Stimulated activated CD8-positive, alpha-beta memory T cell treated with anti-CD3 and anti-CD28 coated beads, Interleukin-4, amount 100 ng/mL, for 48 hours (primary cell): ENCODE measurements at places on chromosomes 16 and 17.

DNA sequence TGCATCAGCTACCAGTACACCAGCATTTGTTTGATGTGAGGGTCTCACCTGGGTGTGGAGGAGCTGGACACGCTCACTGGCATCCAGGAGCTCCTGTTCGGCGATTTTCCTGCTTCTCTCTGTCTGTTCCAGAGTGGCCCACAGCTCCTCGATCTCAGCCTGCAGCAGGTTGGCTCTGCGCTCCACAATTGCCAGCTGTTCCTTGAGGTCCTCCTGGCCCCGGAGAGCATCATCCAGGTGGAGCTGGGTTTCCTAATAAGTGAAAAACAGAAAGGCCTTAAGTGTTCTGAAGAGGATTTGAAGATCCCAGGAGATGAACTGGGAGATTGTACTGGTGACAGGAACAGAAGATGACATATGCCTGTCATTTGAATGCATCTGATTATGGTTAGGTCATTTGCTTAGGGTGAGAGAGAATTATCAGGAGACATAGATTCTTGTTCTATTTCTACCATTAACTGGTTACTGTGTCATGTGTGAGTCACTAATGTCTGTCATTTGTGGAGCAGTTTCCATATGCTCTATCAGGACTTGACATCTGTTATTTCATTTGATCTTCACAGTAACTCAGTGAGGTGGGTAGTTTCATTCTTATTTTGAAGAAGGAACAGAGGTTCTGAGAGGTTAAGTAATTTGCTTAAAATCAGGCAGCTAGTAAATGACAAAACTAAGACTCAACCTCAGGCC, 21.5 kb upstream of the MYH13 start:
- DNase-seq = no peak

GRCh38 chr17:61396586-61397085, 3.0 kb upstream of the TBX2 start:
- no peak for DNase-seq

- DNase-seq = no peak
These were observed 58.3 kb downstream of the USP32 start for GRCh38 chr17:60333628-60334031.

DNA sequence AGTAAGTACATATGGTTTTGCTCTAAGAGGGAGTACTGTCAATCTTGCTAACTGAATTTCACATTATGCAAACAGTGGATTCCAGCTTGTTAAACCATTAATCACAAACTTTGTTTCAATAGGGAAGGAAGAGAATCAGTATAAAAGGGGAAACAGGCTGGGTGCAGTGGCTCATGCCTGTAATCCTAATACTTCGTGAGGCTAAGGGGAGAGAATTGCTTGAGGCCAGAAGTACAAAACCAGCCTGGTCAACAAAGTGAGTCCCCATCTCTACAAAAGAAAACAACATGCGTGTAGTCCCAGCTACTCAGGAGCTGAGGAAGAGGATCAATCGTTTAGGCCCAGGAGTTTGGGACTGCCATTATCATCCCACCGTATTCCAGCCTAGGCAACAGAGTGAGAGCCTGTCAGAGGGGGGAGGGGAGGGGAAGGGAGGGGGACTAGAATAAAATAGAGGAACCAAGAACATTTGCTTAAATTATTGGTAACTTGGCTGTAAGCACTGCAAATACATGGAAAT, 65.7 kb downstream of the FBXL20 start:
- DNase-seq = no peak

DNA sequence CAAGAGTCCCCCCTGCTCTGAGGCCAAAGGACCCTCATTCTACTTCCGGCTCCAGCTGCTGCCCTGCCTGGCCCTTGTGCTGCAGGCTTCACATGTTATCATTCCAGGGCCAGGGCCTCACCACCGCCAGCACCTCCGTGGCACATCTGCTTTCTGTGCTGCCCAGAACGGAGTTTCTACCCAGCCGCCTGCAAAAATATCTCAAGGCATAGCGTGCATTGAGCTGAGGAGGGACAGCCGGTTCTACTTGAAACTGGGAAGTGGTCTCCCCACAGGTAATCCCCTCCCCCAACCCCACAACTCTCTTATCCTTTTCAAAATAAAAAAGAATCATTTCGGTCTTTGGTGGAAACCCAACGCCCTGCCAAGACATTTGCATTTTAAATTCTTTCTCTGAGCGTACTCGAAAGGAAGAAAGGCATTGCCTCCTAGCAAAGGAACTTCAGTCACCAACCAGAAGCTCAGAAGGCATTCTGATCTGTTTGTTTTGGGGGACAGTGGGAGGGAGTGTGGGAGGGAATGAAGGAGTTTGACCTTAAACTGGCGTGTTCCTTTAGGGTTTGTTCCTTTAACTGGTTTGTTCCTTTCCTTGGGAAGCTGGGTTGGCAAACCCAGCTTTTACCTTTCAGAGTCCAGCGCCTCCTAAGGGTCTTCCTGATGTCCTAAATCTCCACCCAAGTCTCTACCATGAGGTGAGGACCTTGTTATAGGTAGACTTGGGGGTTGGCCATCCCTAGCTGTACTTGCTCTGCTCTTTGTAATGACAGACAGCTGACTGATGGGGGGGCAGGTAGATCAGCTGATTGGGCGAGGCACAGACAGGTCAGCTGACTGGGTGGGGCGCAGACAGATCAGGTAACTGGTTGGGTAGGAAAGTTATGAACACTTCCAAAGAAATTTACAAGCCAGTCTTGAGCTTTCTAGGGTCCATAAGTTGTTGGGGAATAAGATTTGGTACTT, 33.4 kb upstream of the PIK3R6 start:
- peak; percentile 32 for DNase-seq

DNA sequence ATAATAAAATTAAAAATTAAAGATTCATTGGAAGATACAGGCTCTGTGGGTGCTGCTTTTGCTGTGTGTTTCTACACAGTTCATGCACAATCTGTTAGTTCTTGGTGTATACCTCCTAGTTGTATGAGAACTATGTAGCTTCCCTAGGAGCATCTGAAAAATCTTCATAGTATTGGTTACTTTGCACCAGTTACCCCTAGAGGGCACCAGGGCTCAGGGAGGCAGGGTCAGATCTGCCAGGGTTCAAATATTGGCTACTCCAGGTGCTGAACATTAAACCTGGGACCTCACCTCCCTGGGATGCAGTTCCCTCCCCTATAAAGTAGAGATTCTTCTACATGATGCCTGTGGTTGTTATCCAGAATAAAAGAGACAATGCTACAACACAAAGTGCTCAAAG, 583.0 kb upstream of the CDH11 start:
- DNase-seq = no peak

GRCh38 chr16:51276336-51276735, 125.3 kb upstream of the SALL1 start:
- DNase-seq = no peak

- DNase-seq = peak; percentile 76
These were observed 718 bp downstream of the ATP2A3 start for GRCh38 chr17:3963237-3964201.

- no peak for DNase-seq
These were observed 21.9 kb downstream of the MRM1 start for GRCh38 chr17:36623281-36623680.

GRCh38 chr17:67119102-67119501, 74.7 kb downstream of the CACNG1 start:
- no peak for DNase-seq

- no peak for DNase-seq
These were observed 35.7 kb downstream of the PECAM1 start for GRCh38 chr17:64354824-64355535.

DNA sequence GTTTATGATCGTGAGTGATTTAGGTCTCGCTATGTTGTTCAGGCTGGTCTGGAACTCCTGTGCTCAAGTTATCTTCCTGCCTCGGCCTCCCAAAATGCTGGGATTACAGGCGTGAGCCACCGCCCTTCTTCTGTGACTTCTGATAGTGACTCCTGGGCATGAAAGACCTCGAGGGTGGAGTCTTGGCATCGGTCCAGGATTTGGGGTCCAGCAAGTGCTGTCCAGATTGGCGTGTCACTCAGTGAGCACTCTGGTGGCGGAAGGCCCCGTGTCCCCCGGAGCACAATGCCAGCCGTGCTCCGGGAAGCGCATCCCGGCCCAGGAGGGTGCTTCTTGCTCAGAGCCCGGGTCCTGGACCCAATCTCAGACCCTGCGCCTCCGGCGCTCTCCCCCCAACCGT, 6.8 kb downstream of the OR1F1 start:
- DNase-seq = no peak

GRCh38 chr17:1460233-1460632, 4.2 kb upstream of the CRK start:
- no peak for DNase-seq

- DNase-seq = no peak
These were observed 31.2 kb downstream of the GNA13 start for GRCh38 chr17:65025297-65025696.

- DNase-seq = peak; percentile 71
These were observed 775 bp downstream of the PPM1D start for GRCh38 chr17:60600490-60601446.

DNA sequence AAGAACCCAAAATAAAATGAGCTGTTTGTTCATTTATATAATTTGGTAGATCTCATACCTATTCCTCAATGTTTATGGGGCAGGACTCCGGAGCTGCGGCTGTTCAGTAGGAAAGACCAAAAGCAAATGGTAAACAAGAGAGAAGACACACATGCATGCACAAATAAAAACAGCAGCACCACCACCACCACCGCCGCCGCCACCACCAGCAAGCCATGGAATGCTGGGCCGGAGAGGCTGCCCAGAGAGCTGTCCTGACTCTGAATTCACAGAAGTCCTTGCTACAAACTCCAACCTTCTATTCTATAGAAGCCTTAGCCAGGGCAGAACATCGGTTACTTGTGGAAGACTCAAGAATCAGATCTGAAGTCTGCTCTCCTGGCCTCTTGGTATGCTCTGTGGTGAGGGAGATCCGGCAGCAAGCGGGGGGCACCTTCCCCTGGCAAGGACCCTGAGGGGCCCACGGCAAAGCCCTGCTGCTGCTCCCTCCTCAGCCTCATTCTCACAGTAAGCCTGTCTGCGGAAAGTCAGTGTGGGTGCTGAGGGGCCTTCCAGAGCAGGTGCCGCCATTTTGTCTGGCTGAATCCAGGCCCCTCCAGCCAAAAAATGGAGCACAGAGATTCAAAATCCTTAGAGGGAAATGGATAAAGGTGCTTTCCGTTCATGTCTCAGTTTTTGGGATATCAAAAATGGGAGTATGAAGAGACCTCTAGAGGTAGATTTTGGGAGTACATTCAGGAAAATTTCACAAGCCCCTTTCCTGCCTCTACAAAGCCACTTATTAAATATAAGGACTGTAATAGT, 6.4 kb upstream of the FOXJ1 start:
- peak; percentile 18 for DNase-seq

- DNase-seq = no peak
These were observed 394.6 kb upstream of the MON1B start for GRCh38 chr16:76796416-76796815.

DNA sequence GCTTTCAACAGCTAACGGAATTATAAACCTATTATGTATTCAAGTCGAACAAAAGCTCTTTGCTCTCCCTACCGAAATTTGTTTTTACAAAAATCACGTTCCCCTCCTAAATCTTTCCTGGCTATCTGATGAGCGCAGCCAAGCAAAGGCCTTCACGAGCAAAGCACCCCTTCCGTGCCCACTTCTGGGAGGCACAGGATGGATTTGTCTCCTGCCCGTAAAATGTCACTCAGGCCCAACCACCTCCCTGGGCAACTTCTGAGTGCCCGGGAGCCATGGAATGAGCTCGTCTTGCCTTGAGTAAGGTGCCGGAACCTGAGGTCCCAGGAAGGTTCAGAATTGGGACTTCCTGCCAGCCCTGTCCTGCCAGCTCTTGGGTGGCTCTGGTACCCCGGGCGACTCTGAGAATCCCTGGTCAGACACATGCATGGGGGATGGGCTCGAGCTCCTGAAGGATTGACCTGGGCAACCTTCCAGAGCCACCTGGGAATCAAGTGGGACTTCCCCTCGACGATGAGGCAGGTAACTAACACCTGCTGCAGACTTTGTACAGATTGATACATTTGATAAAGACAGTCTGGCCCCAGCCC, 19.8 kb downstream of the SLC7A5 start:
- DNase-seq = no peak

DNA sequence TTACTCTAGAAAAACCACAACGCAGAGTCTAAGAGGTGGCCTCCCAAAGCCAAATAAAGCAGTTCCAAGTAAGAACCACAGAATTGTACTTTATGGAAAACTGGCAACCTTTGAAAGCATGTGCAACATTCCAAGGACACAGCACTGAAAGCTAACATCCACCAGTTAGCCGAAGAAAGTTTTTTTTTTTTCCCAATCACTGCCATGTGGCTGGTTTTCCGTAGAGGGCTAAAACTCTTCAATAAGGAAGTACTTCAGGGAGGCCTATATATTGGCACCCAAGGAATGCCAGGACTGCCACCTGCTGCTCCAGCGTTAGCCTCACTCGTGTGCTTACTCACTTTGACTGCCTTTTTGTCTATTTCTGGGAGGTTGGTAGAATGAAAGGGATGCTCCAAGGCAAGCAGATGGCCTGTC, 25.2 kb downstream of the CEP95 start:
- DNase-seq = no peak

DNA sequence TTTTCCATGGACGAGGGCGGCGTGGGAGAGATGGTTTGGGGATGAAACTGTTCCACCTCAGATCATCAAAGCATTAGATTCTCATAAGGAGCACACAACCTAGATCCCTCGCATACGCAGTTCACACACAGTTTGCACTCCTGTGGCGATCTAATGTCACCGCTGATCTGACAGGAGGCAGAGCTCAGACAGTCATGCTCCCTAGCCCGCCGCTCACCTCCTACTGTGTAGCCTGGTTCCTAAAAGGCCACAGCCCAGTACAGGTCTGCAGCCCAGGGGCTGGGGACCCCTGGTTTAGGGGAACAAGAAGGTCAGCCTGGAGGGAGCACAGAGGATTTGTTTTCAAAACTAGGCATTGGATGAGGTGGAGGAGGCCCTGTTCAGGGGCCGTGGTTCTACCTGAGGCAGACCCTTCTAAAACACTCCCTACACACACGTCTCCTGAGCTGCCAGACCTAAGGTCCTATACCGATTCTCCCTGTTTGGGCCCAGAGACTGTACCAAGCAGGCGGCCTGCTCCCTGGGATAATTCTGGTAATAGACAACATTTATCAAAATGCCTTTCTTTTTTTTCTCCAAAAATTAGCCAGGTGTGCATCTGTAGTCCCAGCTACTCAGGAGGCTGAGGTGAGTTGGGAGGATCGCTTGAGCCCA, 38.6 kb downstream of the AXIN2 start:
- no peak for DNase-seq
